ENCODE measurements at places on chromosomes 6 and 20.
A peak's percentile ranks its signal among the peaks of the same experiment; 100 is the strongest.

DNA sequence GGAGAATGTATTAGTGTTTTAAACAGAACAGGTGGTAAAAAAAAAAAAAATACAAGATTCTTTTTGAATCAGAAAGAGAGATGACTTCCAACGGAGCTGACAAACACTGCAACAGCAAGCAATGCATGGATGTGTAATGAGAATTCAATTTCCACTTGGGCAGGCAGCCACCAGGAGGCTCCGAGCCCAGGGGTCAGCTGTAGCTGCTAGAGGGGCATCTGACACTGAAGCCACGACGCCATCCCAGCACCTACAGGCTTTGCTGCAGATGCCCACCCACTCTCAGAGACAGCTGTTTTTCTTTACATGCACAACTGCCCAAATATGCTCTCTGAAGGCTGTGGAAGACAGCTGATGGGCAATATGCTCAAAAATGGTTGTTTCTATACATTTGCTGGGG, 75.4 kb downstream of the ELOVL5 start:
- H3K27ac ChIP-seq: no peak overlapping the region
- DNase-seq: no peak
- no peak overlapping the region for H3K4me3 ChIP-seq
- no peaks in the 10 kb centered on the region for H3K27me3 ChIP-seq
- H3K4me1 ChIP-seq: no peaks in the 10 kb centered on the region

GRCh38 chr20:10540636-10541493, 105.8 kb downstream of the SLX4IP start:
- no peaks in the 10 kb centered on the region for H3K36me3 ChIP-seq
- peak overlapping the region; percentile 39 for H3K4me3 ChIP-seq
- H3K4me1 ChIP-seq: peaks cover 41% of the 10 kb centered on the region

DNA sequence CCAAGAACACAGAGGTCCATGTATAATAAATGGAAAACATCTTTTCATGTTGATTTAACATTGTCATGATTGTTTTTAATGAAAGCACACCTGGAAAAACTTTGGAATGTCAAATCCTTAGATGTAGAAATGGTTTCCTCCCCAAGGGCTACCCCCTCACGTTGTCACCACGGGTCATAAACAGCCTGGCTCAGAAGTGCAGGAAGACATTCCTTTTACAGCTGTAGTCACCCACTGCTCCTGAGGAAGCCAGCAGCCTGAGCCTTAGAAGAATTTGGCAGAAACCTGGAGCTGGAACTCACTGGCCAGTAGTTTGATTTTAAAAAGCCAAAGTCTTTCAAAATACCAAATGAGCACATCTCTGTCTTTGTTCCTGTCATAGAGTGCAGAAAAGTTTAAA, 23.7 kb downstream of the ADGRF5 start:
- no peak for DNase-seq
- H3K36me3 ChIP-seq: no peaks in the 10 kb centered on the region
- H3K4me3 ChIP-seq: no peak overlapping the region
- H3K4me1 ChIP-seq: no peaks in the 10 kb centered on the region

DNA sequence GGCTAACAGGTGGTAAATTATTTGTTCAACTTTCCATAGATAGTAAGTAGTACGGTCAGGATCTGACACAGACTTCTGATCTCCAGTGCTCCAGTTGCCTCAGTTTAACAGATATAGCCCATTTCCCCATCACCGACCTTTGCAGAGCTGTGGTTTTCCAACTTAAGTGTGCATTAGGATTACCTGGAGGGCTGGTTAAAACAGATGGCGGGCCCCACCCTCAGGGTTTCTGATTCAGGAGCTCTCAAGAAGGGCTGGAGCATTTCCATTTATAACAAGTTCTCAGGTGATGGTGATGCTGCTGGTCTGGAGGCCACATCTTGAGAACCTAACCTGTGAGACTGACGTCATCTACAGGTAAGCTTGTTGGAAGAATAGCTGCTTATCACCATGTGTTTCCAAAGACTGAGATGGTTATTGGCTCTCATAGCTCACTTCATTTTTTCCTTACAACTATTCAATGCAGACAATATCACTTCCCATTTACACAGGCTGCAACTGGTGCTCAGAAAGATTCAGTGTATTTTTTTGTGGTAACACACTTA, 360.1 kb upstream of the CHD6 start:
- H3K27me3 ChIP-seq: no peaks in the 10 kb centered on the region
- H3K4me1 ChIP-seq: no peaks in the 10 kb centered on the region
- no peaks in the 10 kb centered on the region for H3K36me3 ChIP-seq
- peak; percentile 51 for DNase-seq

- H3K27ac ChIP-seq: no peak overlapping the region
- no peaks in the 10 kb centered on the region for H3K27me3 ChIP-seq
- DNase-seq: no peak
- H3K4me3 ChIP-seq: no peak overlapping the region
Measured at GRCh38 chr6:120774275-120774674, 560.0 kb downstream of the TBC1D32 start.

- H3K36me3 ChIP-seq: peaks cover 15% of the 10 kb centered on the region
- H3K4me3 ChIP-seq: no peak overlapping the region
- peak; percentile 38 for DNase-seq
- no peaks in the 10 kb centered on the region for H3K27me3 ChIP-seq
- peaks cover 9% of the 10 kb centered on the region for H3K4me1 ChIP-seq
Measured at GRCh38 chr6:89792881-89793280, 26.7 kb downstream of the MDN1 start.

DNA sequence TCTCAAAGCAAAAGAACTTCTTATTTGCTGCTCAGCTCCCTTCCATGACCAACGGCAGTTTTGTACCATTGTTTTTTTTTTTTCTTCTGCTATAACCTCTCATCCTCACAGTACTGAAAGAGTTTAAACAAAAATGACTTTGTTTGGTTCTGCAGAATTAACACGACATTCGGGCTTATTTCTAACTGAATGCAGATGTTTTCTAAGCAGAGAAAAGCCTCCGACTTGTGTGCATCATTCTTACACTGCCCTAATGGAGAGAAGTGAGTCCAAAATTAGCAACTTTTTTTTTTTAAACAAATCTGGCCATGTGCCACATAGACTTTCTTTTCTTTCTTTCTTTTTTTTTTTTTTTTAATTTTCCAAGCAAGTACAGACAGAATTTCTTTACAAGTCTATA, 382.7 kb downstream of the HDGFL1 start:
- H3K4me1 ChIP-seq: peaks cover 39% of the 10 kb centered on the region
- H3K4me3 ChIP-seq: no peak overlapping the region
- H3K36me3 ChIP-seq: no peaks in the 10 kb centered on the region
- no peaks in the 10 kb centered on the region for H3K27me3 ChIP-seq
- DNase-seq: no peak

- peaks cover 50% of the 10 kb centered on the region for H3K36me3 ChIP-seq
- no peak overlapping the region for H3K4me3 ChIP-seq
- no peak overlapping the region for H3K27ac ChIP-seq
- peaks cover 31% of the 10 kb centered on the region for H3K4me1 ChIP-seq
Measured at GRCh38 chr20:25259358-25259757, 11.5 kb downstream of the PYGB start.

DNA sequence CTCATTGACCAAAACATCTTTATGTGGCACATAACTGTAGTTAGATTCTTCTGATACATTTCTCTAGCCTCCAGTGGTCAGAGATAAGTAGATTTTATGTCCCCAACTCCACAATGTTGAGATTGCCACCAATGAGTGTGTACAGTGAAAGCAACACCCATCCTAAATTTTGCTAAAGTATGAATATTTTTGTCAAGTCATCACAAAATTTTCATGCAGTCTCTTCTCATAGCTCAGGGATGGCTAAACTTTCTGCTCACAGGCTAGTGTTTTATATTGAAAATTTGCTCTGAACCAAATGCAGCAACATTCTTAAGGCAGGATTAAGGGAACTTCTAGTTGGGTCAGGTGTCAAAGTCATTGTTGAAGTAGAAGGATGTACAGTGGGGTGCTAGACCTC, 203.6 kb downstream of the NKAIN2 start:
- H3K4me1 ChIP-seq: peaks cover 18% of the 10 kb centered on the region
- no peak for DNase-seq
- no peak overlapping the region for H3K27ac ChIP-seq
- no peak overlapping the region for H3K4me3 ChIP-seq
- H3K36me3 ChIP-seq: no peaks in the 10 kb centered on the region

- H3K27ac ChIP-seq: peak overlapping the region; percentile 54
- no peak for DNase-seq
- H3K27me3 ChIP-seq: no peaks in the 10 kb centered on the region
- peaks cover 21% of the 10 kb centered on the region for H3K4me1 ChIP-seq
- peak overlapping the region; percentile 21 for H3K4me3 ChIP-seq
Measured at GRCh38 chr6:143253586-143253985, 192.9 kb downstream of the AIG1 start.

GRCh38 chr20:45779011-45779915, 12.4 kb downstream of the WFDC3 start:
- DNase-seq: peak; percentile 93
- H3K27me3 ChIP-seq: no peaks in the 10 kb centered on the region
- H3K36me3 ChIP-seq: no peaks in the 10 kb centered on the region
- H3K27ac ChIP-seq: peak overlapping the region; percentile 94
- no peak overlapping the region for H3K4me3 ChIP-seq

DNA sequence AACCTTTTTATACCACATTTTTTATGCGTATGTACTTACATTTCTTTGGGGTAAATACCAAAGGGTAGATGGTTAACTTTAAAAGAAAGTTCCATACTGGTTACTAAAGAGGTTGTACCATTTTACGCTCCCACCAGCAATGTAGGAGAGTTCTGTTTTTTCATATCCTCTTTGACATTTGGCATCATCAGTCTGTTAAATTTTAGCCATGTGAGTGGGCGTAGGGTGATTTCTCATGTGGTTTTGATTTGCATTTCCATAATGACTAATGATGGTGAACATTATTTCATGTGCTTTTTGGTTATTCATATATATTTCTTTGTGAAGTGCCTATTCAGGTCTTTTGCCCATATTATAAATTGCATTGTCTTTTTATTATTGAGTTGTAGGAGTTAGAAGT, 194.2 kb downstream of the PRL start:
- no peak for DNase-seq
- H3K36me3 ChIP-seq: no peaks in the 10 kb centered on the region
- no peak overlapping the region for H3K27ac ChIP-seq
- no peaks in the 10 kb centered on the region for H3K4me1 ChIP-seq
- no peak overlapping the region for H3K4me3 ChIP-seq
- H3K27me3 ChIP-seq: no peaks in the 10 kb centered on the region

DNA sequence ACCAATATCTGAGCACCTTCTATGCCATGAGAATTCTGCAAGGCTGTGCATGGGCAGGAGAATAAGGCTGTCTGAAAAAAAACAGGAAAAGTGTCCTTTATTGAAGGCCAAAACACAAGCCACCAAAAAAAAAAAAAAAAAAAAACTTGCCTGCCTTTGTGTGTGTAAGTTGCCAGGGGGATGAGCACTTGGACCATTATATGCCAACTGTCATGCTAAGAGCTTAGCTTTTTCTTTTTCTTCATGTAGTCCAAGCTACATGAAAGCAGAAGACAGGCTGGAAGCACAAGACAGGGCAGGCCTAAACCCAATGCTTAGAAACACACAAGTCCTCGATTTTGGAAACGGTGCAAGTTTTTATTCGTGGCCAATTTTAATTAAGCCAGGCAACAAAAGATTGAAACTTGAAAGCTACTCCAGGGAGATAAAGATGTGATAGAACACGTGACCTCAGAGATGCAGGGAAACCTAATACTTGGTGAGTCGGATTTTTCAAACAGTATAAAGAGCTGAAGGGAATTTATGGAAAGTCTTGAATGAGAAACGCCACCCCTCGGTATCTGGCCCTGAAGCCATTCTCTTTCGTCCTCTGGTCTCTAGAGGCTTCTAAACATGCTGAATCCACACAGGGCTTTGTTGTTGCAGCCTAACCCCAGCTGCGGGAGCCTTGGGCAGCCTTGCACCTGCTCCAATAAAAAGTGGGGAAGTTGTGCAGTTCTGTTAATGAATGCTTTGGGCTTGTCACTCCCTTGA, 8.6 kb downstream of the BMP7 start:
- no peak overlapping the region for H3K27ac ChIP-seq
- H3K36me3 ChIP-seq: no peaks in the 10 kb centered on the region
- no peaks in the 10 kb centered on the region for H3K4me1 ChIP-seq
- peaks cover 78% of the 10 kb centered on the region for H3K27me3 ChIP-seq
- H3K4me3 ChIP-seq: no peak overlapping the region
- DNase-seq: no peak

DNA sequence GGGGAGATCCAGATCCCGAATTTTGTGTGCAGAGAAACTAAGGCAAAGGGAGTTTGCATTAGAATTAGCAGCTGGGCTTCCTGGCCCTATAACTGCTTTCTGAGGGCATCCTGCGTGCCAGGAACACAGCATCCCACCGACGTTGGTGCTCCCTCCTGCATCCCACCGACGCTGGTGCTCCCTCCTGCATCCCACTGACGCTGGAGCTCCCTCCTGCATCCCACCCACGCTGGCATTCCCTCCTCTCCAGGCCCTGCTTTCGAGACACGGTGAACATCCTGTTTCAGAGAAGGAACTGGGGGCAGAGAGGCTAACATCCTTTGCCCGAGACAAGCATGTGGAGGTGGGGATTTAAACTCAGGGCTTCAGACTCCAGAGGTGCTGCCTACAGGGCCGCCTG, 44.4 kb downstream of the DACT2 start:
- H3K36me3 ChIP-seq: no peaks in the 10 kb centered on the region
- no peak overlapping the region for H3K27ac ChIP-seq
- H3K4me1 ChIP-seq: no peaks in the 10 kb centered on the region
- no peak overlapping the region for H3K4me3 ChIP-seq
- no peak for DNase-seq

- H3K4me1 ChIP-seq: peaks cover 15% of the 10 kb centered on the region
- no peaks in the 10 kb centered on the region for H3K36me3 ChIP-seq
- H3K4me3 ChIP-seq: peak overlapping the region; percentile 83
- H3K27ac ChIP-seq: peak overlapping the region; percentile 53
- no peaks in the 10 kb centered on the region for H3K27me3 ChIP-seq
Measured at GRCh38 chr20:34215711-34216381, 25.4 kb upstream of the ASIP start.

DNA sequence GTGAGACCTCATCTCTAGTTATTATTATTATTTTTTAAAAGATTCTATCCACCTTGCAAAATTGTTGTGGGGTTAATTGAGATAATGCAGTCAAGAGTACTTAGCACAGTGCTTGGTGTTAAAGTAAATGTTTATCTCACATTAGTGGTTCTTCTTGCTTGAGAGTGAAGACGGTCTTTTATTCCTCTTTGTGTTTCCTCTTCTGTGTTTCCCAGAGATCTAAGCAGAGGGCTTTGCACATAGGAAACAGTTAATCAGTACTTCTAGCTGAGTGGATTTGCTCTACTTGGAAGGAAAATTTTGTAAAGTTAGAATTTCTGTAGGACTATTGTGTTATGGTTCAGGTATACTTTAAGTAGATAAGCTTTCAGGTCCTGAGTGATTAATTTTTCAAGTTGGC, 3.5 kb downstream of the ARMC2 start:
- H3K4me1 ChIP-seq: peaks cover 16% of the 10 kb centered on the region
- no peak overlapping the region for H3K27ac ChIP-seq

All from osteocyte (in vitro differentiated cells).